ENCODE measurements at places on chromosomes 6 and 20.

- DNase-seq = no peak
These were observed 277.0 kb downstream of the PRL start for GRCh38 chr6:22019857-22020256.

GRCh38 chr6:89067796-89068195 lies 12.8 kb upstream of the PNRC1 start:
- no peak for DNase-seq

DNA sequence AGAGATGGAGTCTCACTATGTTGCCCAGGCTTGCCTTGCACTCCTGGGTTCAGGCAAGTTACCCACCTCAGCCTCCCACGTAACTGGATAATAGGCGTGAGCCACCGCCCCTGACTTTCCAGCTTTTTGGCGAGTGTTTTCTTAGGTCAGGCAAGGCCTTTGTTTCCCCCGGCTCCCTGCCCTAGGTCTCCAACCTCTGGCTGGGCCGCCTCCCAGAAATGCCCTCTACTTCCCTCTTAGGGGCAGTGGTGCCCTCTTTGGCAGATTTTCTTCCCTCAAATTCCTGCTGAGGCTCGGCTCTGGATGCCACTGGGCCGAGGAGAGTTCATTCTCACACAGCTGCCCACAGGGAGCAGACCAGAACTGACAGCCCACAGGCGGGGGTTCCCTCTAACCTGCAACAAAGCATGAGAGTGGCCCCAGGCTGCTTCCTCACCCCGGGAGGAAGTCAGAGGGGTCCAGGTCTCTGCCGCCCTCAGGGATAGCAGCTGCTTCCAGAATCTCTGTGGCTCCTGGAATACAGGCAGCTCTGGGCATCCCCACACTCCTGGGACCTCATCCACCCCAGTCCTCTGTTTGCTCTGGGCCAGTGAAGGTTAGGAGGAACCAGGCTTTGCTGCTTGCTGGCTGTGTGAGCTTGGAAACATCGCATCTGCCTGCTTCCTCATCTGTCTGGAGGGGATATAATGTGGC lies 56.5 kb downstream of the TCP11 start:
- no peak for DNase-seq

GRCh38 chr6:161303628-161304340 lies 29.9 kb upstream of the AGPAT4 start:
- DNase-seq = no peak

DNA sequence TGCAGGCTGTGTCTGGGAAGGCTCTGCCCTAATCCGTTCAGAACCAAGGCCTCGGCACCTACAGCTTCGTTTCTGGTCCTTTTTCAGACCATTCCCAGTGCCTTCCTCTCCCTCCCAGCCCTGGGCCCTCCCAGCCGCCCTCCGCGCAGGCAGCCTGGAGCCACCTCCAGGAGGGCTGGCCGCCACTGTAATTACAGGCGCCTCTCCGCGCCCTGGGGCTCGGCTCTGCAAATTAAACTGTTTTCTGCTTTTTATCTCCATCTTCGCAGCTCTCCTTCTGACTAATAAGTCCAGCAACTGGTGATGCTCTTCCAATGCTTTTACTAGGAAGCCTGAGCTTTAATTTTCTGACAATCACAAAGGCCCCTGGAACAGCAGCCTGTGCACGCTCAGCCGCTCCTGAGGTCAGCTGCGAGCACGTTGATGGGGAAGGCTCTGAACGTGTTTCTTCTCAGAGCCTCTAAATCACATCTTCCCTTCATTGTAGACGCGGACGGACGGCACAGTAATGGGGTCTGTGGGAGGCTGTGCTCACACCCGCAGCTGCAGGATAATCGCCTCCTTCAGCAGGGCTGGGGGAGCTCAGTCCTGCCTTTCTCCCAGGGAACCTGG lies 194.6 kb downstream of the DLL1 start:
- DNase-seq = no peak

DNA sequence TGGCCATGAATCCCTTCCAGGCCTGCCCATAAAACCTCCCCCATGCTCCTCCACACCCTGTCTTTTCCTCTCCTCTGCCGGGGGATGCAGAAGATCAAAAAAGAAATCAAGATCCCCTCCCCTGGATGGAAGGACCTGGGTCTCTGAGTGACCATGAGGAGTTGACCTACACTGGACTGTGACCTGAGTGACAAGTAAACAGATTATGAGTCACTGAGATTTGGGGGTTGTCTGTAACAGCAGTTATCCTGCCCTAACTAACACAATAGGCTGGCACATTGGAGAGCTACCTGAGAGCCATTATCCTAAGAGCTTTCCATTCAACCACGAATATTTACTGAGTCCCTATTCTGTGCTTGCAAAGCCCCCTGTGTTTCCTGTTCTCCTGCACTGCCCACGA lies 28.4 kb upstream of the SIRPA start:
- no peak for DNase-seq

DNA sequence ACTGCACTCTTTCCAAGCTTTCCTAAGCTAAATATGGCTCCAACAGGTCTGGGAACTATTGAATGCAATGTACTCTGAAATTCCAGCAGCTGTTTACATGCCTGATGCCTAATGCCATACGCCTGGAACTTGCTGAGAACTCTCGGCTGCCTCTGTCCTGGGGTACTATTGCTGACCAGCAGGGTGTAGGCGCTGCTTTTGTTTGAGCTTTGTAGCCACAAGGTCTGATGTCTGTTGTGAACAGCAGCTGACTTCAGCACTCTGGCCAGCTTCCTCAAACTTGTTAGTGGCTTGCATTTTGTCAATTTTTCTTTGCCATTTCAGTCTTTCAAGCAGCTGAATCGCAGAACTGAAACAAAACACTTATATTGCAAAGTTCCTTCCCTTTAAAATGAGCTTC lies 26.7 kb downstream of the SAYSD1 start:
- DNase-seq = no peak

DNA sequence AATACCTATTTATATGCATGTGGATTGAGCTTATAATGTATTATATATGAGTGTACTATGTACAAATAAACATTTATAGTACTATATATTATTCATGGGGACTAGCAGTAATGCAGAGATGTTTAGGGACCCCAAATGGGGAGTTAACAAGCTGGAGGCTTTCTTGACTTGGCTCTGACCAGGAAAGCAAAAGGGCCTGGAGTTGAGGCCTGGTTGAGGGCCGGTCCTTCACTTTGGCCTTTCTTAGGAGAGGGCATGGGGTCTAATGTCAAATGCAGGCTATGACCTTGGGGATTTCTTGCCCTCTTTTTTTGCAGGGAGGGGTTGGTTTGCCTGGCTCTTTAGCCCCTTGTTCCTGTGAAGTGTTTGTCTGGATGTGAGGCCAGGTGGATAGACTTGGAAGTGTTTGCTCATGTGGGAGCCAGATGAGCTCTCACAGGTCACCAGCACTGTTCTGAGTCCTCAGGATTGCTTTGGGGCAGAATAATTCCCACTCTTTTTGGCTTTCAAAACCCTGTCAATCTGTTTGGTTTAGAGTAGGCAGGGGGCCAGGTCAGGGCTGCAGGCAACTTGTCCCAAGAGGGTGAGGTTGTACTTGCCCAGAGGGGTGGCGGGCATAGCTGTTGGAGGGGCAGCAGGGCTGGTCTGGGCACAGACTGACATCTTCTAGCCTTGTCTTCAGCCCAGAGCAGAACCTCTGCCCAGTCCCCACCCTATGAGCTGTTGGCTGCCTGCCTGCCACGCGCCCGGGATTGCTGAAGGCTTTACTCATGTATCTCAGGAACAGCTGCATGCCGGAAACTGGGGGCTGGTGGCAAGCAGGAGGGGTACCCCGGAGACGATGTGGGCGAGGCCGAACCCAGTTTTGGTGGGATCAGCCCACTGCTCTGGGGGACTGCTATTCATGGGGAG lies 14.6 kb downstream of the TJAP1 start:
- no peak for DNase-seq

DNA sequence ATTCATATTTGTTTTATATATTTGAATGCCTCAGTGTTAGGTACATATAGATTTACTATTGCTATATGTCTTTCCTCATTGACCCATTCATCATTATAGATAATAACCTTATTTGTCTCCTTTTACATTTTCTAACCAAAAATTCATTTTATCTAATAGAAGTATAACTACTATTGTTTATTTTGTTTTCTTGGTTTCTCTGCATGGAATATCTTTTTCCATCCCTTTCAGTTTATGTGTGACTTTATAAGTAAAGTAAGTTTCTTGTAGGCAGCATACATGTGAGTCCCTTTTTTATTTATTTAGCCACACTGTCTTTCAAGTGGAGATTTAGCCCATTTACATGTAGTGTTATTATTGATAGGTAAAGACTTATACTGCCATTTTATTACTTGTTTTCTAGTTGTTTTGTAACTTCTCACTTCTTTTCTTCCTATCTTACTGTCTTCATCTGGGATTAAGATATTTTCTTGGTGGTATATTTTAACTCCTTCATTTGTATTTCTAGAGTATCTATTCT lies 572.0 kb upstream of the MAN1A1 start:
- DNase-seq = no peak

GRCh38 chr6:118669561-118669960 lies 18.2 kb upstream of the CEP85L start:
- no peak for DNase-seq

GRCh38 chr6:106858653-106859092 lies 115.9 kb downstream of the CD24 start:
- no peak for DNase-seq

- no peak for DNase-seq
These were observed 46.2 kb upstream of the CEP85L start for GRCh38 chr6:118697554-118697953.

DNA sequence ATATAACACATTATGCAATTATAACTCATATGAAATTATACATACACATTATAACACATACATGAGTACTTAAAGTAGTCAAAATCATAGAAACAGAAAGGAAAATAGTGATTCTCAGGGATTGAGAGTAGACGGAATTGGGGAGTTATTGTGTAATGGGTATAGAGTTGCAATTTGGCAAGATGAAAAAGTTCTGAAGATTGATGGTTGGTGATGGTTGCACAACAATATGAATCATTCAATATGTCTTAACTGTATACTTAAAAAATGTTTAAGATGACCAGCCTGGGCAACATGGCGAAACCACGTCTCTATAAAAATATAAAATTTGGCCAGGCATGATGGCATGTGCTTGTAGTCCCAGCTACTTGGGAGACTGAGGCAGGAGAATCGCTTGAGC lies 372.7 kb downstream of the CDKAL1 start:
- DNase-seq = no peak

DNA sequence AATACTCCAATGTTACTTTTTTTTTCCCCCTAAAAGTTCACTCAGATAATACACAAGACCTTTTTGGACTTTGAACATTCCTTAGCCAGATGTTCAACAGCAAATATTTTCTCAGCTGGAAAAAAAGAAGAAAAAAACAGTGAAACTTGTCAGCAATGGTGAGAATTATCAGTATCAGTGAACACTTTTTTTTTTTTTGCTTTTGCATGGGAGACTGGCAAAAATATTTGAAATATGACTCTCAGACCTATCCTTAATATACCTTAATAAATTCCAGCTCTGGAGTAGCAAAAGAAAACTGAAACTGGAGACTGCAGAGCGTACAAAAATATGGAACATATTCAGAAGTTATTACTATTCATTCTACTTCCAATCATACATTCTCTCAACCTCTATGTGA lies 92.3 kb downstream of the RFPL4B start:
- no peak for DNase-seq

DNA sequence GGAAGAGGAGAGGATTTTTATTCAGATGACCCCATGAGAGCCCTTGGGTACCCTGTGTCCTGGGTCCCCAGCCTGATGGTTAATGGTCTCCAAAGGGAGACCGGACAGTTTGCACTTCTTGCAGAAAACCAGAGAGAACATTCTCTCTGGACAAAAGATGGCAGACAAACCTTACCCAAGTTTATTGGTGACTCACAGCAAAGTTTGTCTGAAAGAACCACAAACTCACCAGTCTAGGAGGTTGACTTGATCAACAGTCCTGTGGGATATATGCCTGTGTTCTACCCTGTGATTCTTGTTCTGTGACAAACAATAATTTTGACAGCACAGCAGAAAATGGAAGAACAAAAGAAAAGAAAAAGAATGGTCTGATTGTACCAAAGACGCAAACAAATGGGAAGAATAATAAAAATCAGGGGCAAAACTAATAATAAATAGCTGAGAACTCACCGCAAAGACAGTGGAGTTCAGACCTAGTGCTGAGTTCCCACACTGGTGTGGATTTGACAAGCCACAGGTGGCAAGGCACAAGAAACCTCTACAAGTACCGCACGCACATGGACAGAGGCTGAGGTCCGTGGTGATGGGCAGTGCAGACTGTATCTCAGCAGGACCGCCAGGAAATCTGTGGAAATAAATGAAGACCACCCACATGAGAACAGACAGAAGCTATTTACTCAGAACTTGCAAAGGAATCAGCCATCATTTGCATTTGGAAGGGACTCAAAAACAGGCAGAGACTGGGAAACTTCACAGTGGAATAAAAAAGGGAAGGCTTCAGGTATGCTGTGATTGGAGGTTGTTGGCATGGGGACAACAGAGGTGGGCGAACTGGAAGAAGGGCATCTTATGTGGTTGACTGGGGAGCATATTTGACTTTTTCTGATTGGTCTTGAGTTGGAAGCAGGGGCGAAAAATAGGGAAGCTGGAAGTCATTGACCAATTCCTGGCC lies 246.3 kb upstream of the RNF24 start:
- DNase-seq = no peak

- no peak for DNase-seq
These were observed 40.4 kb downstream of the ALDH5A1 start for GRCh38 chr6:24535210-24535609.

DNA sequence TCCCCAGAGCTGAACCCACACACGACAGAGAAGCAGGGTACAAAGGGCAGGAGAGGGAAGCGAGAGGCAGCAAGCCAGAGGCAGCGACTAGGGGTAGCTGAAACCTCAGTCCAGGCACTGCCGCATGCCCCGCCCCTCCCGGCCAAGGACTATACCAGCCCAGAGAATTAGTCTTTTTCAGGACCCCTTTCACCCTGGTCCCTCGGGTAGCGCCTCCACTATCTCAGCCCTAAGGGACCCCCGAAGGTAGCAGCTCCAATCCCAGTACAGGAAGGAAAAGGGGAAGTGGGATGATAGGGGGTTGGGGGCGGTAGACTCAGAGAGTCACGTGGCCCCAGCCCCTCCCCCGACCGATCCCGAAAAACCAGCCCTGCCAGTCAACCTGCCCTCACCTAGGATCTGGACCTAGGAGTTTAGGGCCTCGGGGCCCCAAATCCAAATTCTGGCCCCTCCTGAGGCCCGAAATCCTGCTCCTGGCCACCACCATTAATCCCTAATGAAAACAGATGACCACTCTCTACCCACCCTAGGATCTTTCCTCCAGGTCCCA lies 1.3 kb downstream of the RGL2 start:
- DNase-seq = no peak

- DNase-seq = no peak
These were observed 64.0 kb downstream of the BCKDHB start for GRCh38 chr6:80170433-80170832.

- DNase-seq = no peak
These were observed 84.3 kb downstream of the WDR27 start for GRCh38 chr6:169617562-169617961.

DNA sequence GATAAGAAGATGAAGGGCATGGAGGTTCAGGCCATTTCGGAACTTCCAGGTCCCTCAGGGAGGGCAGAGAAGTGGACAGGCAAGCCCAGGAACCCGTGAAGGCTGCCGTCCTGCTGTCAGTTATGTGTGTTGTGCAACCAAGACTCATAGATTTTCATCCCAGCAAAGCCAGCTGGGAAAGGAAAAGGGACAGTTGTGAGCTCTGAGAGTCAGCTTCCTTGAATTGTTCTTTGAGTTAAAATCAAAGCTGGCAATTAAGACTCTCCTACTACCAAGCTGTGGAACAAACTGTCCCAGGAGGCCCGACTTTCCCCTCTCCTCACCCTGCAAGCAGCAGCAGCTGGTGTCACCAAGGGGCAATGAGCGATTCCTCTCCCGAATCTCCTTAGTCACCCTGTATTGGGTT lies 46.3 kb upstream of the IYD start:
- DNase-seq = no peak

GRCh38 chr20:8221887-8222419 lies 89.9 kb downstream of the PLCB1 start:
- no peak for DNase-seq

Data from activated CD8-positive, alpha-beta memory T cell treated with anti-CD3 and anti-CD28 coated beads for 4 hours (primary cell).